NCI-H1694 (cell line): ENCODE measurements at places on chromosomes 12 and 14.

DNA sequence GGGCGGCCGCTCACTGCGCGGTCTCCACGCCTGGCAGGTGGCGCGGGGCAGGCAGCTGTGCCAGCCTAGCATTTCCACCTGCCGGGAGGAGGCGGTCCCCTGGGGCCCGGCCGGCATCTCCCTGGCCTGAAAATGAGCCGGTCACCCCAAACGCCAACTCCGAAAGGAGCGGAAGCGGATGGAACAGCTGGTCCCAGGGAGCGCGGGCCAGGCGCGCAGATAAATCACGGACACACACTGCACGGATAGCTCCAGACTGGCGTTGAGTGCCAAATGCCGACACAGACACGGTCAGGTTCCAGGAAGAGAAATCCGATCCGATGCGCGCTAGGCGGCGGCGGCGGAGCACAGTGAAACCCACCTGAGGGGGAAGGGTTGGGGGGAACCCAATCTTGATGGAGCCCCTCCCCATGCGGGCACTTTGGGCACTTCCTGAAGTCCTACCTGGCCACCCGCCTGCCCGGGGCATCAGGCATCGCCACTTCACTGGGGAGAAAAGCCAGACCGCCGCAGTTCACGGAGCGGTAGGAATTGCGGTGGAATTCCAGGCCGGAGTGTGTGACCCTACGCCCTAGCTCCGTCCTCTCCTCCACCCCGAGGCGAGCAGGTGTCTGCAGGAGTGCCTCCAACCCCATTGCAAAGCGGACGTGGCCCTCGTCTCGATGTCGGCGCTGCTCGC is 624 bp upstream of the PLEKHD1 start:
- no peak for DNase-seq

DNA sequence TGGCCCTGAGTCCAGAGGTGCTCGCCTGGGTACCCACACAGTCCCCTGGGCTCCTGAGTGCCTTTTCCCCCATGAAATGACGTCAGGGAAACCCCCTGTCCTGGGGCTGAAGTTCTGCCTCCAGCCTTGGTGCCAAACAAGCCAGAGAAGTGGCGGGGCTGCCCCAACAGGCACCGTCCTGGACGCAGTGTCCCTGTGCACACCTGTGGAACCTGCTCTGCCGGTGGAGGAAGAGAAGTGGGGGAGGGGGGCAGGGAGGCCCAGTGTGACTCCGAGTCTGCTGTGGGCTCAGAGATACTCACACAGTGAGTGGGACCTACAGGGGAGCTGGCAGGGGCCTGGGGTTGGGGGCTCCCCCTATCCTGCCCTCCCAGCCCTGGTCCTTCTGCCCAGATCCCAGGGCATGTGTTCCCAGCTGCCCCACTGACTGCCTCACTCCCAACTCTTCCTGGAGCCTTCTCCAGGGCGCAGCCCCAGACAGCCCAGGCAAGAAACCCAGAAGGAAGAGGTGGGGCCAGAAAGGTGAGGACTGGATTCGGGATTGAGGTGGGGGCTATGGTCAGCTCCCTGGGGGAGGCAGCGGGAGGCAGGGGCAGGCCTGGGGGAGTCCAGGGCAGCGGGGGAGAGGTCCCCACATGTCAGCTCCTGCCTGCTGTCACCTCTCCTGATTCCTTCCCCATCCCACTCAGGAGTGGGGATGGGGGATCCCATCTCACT is 24.7 kb downstream of the CCDC85C start:
- no peak for DNase-seq

DNA sequence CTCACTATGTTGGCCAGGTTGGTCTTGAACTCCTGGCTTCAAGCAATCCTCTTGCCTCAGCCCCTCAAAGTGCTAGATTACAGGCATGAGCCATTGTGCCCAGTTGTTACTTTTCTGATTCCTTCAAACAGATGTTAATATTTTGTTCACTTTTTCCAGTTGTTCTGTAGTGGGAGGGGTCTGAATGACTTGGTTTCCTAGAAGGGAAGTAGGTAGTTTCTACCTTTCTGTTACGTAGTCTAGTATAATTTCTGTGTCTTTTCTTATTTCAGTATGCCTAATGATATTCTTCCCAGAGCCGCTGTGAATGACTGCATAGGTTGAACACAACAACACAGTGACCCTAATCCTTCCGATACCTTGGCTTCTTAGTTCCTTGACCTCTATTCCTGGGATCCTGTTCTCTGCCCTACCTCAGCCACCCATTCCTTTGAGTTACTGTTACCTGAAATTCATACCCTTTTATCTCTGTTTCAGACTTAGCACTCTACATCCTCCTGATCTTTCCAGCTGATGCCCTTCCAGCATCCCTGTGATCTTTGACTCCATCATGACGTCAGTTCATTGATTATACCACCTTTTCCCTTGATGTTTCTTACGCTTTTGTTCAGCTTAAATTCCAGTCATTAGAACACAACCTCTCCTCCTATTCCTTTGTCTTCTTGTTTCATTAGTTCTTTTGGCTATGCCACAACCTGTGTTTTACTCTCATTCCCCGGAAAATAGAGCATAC is 33.3 kb downstream of the RCOR1 start:
- DNase-seq, result no peak

GRCh38 chr14:92591346-92591745 is 77.8 kb downstream of the RIN3 start:
- DNase-seq, result no peak

DNA sequence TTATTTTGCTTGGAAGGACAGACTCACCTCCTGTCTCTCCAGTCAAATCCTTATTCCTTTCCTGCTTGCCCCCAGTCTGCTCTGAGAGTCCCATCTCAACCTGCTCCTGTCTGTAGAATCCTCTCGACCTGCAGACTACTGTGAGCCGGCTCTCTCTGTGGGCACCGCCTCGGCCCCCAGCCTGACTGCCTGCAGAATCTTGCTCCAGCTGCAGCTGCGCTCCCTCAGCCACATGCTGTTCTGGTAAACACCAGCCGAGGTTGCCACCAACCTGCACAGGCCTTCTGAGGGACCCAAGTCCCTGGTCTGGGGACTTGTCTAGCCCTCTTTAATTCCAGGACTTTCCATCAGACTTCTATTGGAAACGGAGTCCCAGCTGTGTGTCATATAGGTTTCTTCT is 44.8 kb upstream of the PRMT8 start:
- no peak for DNase-seq

DNA sequence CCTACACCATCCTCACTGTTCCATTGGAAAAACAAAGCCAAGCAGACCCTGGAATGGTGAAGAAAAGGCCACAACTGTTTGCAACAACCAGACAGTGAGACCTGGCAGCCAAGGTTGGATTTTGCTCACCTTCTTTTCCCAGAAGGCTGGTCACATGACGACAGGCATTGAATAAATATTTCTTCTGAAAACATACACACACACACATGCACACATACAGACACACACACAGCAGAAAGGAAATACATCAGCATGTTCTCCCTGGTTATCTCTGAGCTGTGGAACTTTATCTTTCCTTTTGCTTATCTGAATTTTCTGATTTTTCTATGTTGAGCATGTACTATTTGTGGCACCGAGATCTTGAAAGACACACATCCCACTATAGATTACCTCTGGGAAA is 38.0 kb upstream of the CCDC60 start:
- no peak for DNase-seq

- no peak for DNase-seq
Measured at GRCh38 chr14:85293612-85294234, 236.2 kb upstream of the FLRT2 start.

- no peak for DNase-seq
Measured at GRCh38 chr12:66188584-66189485, at the start of gene IRAK3. TSS of gene IRAK3 (plus strand) at chr12:66189214. CDS start at chr12:66189300, 86 bp downstream.

DNA sequence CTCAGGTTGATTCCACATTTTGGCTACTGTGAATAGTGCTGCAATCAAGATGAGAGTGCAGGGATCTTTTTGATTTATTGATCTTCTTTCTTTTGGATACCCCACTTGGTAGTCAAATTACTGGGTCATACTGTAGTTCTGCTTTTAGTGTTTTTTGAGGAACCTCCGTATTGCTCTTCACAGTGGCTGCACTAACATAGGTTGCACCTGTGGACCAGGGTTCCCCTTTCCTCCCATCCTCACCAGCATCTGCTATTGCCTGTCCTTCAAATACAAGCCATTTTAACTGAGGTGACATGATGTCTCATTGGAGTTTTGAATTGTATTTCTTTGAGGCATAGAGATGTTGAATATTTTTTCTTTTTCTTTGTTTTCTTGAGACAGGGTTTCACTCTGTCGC is 152.5 kb upstream of the TMEM132C start:
- DNase-seq, result no peak

DNA sequence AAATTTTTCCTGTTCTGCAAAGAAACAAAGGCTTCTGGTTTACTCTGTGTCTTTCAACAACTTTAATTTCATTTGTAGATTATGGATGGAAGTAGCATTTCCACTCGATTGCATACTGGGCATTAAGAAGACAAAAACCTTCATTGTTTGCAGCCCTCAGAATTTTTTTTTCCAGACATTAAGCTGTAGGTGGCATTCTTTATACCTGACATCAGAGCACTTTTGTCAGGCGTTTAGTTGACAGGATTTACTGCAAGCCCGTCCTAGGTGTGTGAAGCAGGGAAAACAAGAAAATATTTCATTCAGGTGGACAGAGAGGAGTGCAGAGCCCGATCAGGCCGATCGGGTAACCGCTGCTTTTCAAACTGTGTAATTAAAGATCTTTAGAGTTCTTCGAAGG is 107.5 kb downstream of the TMEM260 start:
- no peak for DNase-seq

DNA sequence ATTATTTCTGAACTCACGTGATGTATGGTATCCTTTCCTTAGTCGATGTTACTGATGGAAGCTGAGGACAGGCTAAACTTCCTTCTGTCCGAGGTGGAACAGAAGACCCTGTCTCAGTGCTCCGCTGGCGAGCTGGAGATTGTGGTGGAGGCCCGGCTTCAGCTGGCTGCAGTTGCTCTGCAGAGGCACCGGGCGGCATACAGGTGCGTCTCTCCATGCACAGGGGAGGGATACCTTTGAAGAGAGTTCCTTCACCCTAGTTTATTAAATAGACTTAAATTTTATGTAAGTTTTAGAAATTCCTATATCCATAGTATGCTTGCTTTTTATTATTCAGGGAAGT is 186.7 kb upstream of the NEDD1 start:
- no peak for DNase-seq

GRCh38 chr12:109162551-109162950 is 46.2 kb downstream of the ACACB start:
- DNase-seq, result no peak

- no peak for DNase-seq
Measured at GRCh38 chr14:51473808-51474565, 177.7 kb upstream of the FRMD6 start.

DNA sequence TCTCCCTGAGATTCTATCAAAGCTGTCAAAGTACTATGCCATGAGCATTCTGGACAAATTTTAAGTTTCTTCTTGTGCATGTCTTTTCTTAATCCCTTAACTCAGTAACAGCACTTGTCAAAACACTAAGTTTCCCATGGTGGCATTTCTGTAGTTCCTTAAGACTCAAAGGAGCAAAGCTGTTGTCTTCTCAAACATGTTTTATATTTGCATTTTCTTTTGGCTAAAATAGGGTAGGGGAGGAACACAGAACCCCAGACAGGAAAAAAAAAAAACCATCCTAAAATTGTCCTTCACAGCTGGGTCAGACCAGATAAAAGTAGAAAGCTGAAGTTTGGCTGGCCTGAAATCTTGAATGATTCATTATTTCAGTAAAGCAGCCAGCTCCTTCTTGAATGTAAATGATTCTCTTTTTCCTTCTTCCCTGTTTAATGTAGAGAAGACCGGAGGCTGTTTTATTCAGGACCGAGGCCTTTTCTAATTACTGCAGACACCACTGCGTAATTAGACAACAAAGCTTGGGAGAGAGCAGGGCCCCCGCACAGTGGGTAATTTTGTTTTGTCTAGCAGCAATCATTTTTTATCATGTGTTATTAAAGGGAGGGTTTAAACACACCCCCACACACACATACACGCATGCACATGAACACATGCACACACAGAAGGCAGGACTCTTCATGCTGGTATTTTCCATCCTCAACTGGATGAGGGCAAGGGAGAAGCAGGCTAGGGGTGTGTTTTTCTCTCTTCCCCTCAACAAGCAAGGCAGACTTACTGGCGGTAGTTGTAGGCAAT is 51.0 kb downstream of the PAH start:
- no peak for DNase-seq

- no peak for DNase-seq
Measured at GRCh38 chr12:23093488-23093887, 468.5 kb downstream of the ETNK1 start.

- no peak for DNase-seq
Measured at GRCh38 chr14:30153717-30154116, 226.1 kb upstream of the PRKD1 start.

GRCh38 chr12:130621696-130622298 is 94.3 kb downstream of the RIMBP2 start:
- DNase-seq, result no peak

GRCh38 chr12:119378903-119379302 is 44.4 kb downstream of the CCDC60 start:
- no peak for DNase-seq

DNA sequence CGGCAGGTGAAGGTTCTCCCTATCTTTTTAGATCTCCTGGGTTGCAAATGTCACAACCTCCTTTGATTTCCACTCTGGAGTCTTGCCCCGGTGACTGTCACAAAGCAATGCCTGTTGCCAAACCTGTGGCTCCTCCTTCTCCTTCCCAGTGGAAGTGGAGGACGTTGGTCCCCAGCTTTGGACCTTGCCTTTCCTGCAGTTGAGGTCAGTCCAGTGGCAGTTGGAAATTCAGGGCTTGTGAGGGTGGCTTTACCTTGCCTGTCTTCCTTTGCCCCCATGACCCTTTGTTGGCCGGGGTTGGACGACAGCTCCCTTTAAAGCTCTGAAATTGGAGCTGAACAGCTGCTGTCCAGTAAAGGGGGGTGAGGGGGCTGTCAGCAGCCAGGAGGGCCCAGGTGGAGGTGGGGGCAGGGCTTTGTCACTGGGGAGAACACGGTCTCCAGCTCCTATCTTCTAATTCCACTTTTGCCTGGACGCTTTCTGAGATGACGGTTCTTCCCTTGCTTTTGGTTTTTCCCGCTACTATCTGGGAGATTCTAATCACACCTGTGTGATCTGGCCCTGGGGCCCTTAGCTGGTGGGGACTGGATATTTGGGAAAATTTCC is 4.1 kb downstream of the TEAD4 start:
- no peak for DNase-seq
